Frontal cortex (tissue), 4 donors: ENCODE measurements at places on chromosomes 12 and 14. TPM values are rescaled to one million over a fixed set of nuclear protein-coding genes. Genes with fewer than 3 reads are reported as not detected.

Gene CMA1
- total RNA-seq, result not detected

Gene NOPCHAP1
- total RNA-seq, result 12.6 TPM

DNA sequence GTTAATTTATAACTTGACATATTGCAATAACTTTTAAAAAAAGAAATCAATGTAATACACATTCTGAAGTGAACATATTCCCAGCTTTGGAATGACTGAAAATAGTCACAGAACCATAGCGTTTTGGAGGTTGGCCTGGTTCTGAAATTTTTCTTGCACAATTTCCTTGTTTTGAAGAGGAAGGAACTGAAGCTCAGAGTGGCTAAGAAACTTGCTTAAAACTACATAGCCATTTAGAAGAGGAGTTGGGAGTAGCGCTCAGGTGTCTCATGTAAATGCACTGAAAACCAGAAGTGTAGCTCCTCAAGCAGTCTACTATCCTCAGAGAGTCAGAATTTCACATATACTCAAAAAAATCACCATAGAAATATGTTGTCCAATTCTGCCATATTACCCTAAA lies 41.2 kb downstream of the SLC38A1 start:
- no peak for DNase-seq

DNA sequence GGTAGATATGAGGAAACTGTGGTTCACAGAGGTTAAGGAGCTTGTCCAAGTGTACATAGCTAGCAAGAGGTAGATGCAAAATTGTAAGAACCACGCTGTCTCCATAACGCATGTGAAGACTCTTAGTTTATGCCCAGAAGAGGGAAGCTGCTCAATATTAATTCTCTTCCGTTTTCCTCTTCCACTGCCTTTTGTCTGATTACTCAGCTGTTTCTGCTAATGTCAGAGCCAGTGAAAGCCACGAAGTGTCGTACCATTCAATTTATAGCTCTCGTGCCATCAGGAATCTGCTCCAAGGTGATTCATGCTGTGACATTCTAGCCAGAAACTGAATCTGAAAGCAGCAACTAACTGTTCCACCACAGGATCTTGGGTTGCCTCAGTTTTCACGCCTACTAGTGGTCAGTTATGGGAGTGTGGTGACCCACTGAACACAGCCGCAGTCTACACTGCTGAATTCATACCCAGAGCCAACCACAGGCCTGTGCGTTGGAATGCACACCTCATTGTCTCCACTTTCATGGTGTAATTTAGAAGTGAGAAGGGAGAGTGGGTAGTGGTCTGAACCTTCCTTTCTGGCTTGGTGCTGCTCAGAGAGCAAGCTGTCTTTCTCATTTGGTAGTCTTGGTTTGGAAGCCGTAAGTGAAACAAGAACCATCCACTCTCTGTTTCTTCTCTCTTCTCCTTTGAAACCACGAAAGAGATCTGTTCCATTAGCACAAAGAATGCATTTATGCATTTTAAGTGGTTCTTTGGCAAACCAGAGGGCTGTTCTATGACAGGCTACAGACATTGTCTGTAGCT lies 74.2 kb upstream of the NAP1L1 start:
- no peak for DNase-seq

GRCh38 chr14:55450539-55450938 lies 10.1 kb upstream of the TBPL2 start:
- DNase-seq, result no peak

GRCh38 chr12:7026854-7027253 lies 8.6 kb upstream of the LPCAT3 start:
- DNase-seq, result no peak

DNA sequence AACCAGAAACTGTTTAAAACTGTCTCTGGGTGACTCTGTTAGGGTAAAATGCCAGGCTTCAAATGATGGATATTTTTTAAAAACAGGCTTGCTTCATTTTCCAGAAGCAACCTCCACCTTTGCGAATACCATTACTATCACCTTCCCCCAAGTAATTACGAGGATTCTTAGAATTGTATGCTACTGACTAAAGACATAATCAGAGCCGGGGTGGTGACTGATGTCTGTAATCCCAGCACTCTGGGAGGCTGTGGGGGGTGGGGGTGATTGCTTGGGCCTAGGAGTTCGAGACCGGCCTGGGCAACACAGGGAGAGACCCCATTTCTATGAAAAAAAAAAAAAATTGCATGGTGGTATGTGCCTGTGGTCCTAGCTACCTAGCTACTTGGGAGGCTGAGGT lies 38.3 kb downstream of the FGD6 start:
- DNase-seq, result no peak

DNA sequence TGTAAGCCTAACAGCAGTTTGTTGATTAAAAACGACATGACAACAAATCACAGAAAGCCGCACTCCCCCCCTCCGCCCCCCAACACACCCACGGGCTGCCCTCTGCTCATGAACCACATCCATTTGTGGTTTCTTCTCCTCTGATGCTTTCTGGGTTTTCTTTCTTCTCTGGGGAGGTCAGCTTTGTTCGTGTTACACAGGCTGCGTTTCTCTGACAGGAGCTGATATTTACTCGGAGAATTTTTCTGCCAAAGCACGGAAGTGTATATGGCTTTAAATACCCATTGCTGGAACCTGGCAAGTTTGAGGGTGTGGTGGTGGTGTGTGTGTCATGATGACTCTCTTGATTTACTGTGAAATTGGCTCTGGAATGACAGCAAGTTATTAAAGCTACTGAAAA lies 883.7 kb upstream of the TMEM132C start:
- no peak for DNase-seq

DNA sequence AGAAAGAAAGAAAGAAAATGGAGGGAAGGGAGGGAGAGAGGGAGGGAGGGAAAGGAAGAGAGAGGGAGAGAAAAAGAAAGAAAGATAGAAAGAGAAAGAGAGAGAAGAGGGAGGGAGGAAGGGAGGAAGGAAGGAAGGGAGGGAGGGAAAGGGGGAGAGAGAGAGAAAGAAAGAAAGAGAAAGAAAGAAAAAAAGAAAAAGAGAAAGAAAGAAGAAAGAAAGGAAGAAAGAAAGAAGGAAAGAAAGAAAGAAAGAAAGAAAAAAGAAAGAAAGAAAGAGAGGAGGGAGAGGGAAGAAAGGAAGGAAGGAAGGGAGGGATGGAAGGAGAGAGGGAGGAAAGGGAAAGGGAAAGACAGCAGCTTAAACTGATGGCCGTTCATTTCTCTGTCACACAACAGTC lies 457.5 kb downstream of the PDZRN4 start:
- no peak for DNase-seq

DNA sequence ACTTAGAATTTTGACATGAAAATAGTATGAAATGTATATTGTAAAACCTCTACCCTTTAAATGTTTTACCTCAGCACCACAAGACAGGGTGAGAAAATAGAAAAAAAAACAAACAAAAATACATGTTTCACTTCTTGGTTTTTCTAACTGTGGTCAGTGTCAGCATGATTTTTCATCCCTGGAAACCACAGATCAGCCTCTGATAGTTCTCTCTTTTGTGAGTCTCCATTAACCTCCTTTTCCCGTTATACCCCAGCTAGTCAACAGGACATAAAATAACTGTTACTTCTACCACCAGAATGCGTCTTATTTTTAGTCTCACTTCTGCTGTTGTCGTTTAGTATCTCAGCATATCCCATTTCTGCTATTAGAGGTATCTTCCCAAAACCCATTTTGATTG lies 48.3 kb upstream of the KCNMB4 start:
- no peak for DNase-seq

DNA sequence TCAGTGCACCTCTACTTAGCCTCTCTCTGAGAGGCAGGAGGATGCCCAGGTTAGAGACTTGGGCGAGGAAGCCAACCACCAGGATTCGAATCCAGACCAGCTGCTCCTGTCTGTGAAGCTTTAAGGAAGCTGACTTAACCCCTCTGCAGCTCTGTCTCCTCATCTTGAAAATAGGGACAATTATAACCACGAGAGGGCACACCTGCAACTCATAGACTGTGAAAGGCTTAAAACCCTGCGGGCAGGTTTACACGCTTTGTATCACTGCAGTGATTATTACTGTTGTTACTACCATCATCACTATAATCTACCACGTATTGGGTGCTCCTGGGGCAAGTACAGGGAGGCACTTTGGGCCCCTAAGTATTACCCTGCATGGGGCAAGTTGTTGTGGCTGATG lies 379.8 kb downstream of the VRK1 start:
- DNase-seq, result no peak

DNA sequence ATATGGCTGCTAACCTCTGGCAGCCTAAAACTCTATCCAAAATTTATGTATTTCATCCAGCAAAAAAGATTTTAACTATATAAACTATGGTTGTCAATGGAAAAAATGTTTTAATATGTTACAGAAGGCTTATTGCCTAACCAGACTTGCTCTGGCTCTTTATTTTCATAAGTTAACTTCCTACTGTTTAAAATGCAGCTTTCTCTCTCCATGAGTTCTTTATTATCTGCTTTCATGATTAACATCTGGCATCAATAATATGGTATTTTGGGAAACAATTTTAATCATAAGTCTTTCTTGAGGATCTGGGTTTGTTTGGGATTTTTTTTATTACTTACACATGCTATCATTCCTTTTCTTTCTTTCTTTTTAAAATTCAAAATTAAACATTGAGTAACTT lies 20.5 kb downstream of the KERA start:
- DNase-seq, result no peak
